Metanephros (tissue), 2 donors: ENCODE measurements at places on chromosomes 1 and 21. TPM values are rescaled to one million over a fixed set of nuclear protein-coding genes. Genes with fewer than 3 reads are reported as not detected.

The TMCC2 gene
- 27.7 TPM for total RNA-seq

The RRP1 gene
- total RNA-seq: 17.9 TPM

The ERICH3 gene
- 0.12 TPM for total RNA-seq

The OLFML3 gene
- 102 TPM for total RNA-seq

The ATP6V1G3 gene
- 1.9 TPM for total RNA-seq

The MMEL1 gene
- total RNA-seq: 6.8 TPM

The SPRR5 gene
- total RNA-seq: not detected

The CCDC24 gene
- total RNA-seq: 12.5 TPM

The PER3 gene
- 12.7 TPM for total RNA-seq

The C4BPA gene
- 0.76 TPM for total RNA-seq

The EPHX1 gene
- 35.4 TPM for total RNA-seq

The SMIM12 gene
- total RNA-seq: 14.9 TPM

The ATP1A4 gene
- total RNA-seq: 0.76 TPM

The OR2L3 gene
- total RNA-seq: not detected

The TFF1 gene
- 0.70 TPM for total RNA-seq

The SH2D5 gene
- 0.18 TPM for total RNA-seq

The RNF223 gene
- total RNA-seq: 3.7 TPM

The ASPM gene
- 12.7 TPM for total RNA-seq

The GJB4 gene
- total RNA-seq: not detected

The C1orf174 gene
- 23.1 TPM for total RNA-seq

The RAD54L gene
- 6.7 TPM for total RNA-seq

The ITLN1 gene
- total RNA-seq: 3.2 TPM

The AKIRIN1 gene
- 60.7 TPM for total RNA-seq

The MTX1 gene
- 41.6 TPM for total RNA-seq

The CCDC18 gene
- total RNA-seq: 10.3 TPM

The YOD1 gene
- total RNA-seq: 24.8 TPM

The TNFRSF1B gene
- total RNA-seq: 25.0 TPM

The WNT9A gene
- 2.0 TPM for total RNA-seq

The HMGCS2 gene
- total RNA-seq: 36.5 TPM

The C1orf87 gene
- 0.06 TPM for total RNA-seq

The FAM72C gene
- 1.1 TPM for total RNA-seq

The TTC3 gene
- 230 TPM for total RNA-seq

The CD247 gene
- total RNA-seq: 1.3 TPM

The PLA2G2F gene
- total RNA-seq: 0.18 TPM

The PTPN22 gene
- total RNA-seq: 1.5 TPM

The SLC1A7 gene
- total RNA-seq: 0.23 TPM

The KCNK1 gene
- 7.9 TPM for total RNA-seq

The KPRP gene
- not detected for total RNA-seq
